ENCODE measurements at places on chromosomes 12 and 14.

- no peak for DNase-seq
Observed at GRCh38 chr12:71141378-71141926, 16.3 kb downstream of the TSPAN8 start.

- DNase-seq = no peak
Observed at GRCh38 chr12:11729439-11730150, 80.1 kb downstream of the ETV6 start.

DNA sequence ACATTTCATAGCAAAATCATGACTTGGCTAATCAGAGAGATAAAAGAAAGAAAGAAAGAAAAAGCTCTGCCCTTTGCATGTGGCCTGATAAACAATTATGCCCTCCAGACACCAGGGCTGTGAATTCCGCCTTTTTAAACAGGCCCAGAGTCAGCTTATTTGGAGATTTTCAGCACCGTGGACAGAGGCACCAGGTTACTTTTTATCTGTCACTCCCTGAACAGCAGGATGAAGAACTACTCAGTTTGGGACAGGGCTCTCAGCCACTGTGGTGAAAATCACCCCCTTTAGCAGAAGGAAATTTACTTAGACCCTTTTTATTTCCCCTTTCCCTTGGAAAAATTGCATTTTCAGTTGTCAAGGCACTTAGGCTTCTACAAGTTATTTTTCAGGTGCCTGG is 359.9 kb downstream of the NRXN3 start:
- DNase-seq = peak; percentile 16

GRCh38 chr12:113860950-113861349 is 105.2 kb downstream of the RBM19 start:
- DNase-seq = no peak

- no peak for DNase-seq
Observed at GRCh38 chr12:98355933-98356332, 159.5 kb upstream of the TMPO start.

- DNase-seq = no peak
Observed at GRCh38 chr12:19390051-19390598, 49.2 kb upstream of the AEBP2 start.

DNA sequence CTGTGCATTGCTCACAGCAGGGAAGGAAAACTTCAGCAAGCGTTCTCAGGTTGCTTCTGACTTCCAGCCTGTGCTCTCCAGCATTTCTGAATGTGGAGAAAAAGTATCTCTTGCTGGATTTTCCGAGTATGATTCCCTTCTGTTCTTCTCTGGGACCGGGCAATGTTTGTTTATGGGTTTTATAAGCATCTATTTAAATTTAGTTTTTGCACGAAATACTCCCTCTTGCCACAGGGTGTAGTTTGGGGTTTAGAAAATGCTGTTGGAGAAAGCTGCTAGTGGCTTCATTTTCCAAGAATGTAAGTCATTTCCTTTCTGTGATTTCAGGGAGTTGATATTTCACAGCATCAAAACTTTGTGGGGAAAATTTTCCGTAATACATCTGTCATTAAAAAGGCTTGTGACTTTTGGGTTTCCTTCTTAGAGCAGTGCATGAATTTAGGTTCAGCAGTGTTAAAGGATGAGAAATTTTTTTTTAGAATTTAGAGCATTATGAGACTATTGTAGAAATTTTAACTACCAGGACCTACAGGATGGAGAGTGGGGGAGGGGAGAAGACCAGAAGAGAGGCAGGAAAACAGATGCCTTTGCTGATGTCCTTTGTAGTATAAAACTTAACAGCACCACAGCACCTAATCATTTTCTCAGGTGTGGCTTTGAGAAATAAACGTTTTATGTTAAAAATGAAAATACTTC is 1.5 kb downstream of the FRMD6 start:
- DNase-seq = no peak

DNA sequence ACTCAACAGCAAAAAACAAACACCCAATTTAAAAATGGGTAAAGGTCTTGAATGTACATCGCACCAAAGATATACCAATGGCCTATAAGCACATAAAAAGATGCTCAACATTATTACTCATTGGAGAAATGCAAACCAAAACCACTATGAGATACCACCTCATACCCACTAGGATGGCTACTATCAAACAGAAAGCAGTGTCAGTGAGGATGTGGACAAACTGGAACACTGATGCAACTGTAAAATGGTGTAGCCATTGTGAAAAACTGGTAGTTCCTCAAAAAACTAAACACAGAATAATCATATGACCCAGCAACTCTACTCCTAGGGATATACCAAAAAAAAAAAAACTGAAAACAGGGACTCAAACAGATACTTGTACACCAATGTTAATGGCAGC is 49.3 kb downstream of the CDK17 start:
- DNase-seq = no peak

GRCh38 chr12:12890543-12891079 is 751 bp upstream of the GPRC5A start:
- DNase-seq = no peak

- no peak for DNase-seq
Observed at GRCh38 chr12:74889563-74890236, 319.9 kb downstream of the KCNC2 start.

GRCh38 chr12:1907652-1908611 is 10.5 kb downstream of the CACNA2D4 start:
- no peak for DNase-seq

GRCh38 chr14:94153750-94154342 is 20.3 kb upstream of the PPP4R4 start:
- no peak for DNase-seq
